ENCODE measurements at places on chromosomes 12 and 14. TPM values are rescaled to one million over a fixed set of nuclear protein-coding genes. Genes with fewer than 3 reads are reported as not detected.

The KRT73 gene
- total RNA-seq, result not detected

The BEST3 gene
- total RNA-seq, result 1.2 TPM

The NYNRIN gene
- total RNA-seq, result 0.25 TPM

The GUCY2C gene
- total RNA-seq, result not detected

The SERPINA12 gene
- total RNA-seq, result not detected

The CPNE8 gene
- total RNA-seq, result 10.7 TPM

The IL31 gene
- not detected for total RNA-seq

The FAM90A1 gene
- total RNA-seq, result 0.07 TPM

The SLC25A21 gene
- 0.35 TPM for total RNA-seq

The PLEKHG7 gene
- total RNA-seq, result 0.06 TPM

The ATG2B gene
- 8.0 TPM for total RNA-seq

The MANSC4 gene
- total RNA-seq, result not detected

The KTN1 gene
- total RNA-seq, result 87.4 TPM

The RNF212B gene
- total RNA-seq, result not detected

The AP5M1 gene
- 19.2 TPM for total RNA-seq

The TOMM20L gene
- not detected for total RNA-seq

The PARP11 gene
- total RNA-seq, result 1.5 TPM

The TAS2R43 gene
- total RNA-seq, result not detected

The FBLN5 gene
- 2.4 TPM for total RNA-seq

The DPPA3 gene
- total RNA-seq, result not detected

The CEP128 gene
- total RNA-seq, result 5.0 TPM

The HOXC10 gene
- total RNA-seq, result 2.9 TPM

The KLRD1 gene
- total RNA-seq, result not detected

The TEX52 gene
- total RNA-seq, result not detected

The LRRC10 gene
- not detected for total RNA-seq

The REP15 gene
- 0.62 TPM for total RNA-seq

The TMPRSS12 gene
- not detected for total RNA-seq

The CLEC1A gene
- not detected for total RNA-seq

The NPAS3 gene
- not detected for total RNA-seq
